ENCODE measurements at places on chromosomes 1 and 21. TPM values are rescaled to one million over a fixed set of nuclear protein-coding genes. Genes with fewer than 3 reads are reported as not detected.

The CD1B gene
- not detected for polyA plus RNA-seq

The AUNIP gene
- polyA plus RNA-seq: 2.8 TPM

The RPS8 gene
- polyA plus RNA-seq: 1,971 TPM

The RGS18 gene
- not detected for polyA plus RNA-seq

The KRTAP12-2 gene
- not detected for polyA plus RNA-seq

The ADAMTSL4 gene
- polyA plus RNA-seq: 2.4 TPM

The RGSL1 gene
- polyA plus RNA-seq: not detected

The OR2G6 gene
- polyA plus RNA-seq: not detected

The CR1L gene
- not detected for polyA plus RNA-seq

Data from brain (organoid and tissue), 16 donors.